ENCODE measurements at places on chromosomes 12 and 14. TPM values are rescaled to one million over a fixed set of nuclear protein-coding genes. Genes with fewer than 3 reads are reported as not detected.

Gene MEG3
- total RNA-seq: 164 TPM

Gene ACOT6
- not detected for total RNA-seq

Gene MUCL1
- total RNA-seq: not detected

Gene ORAI1
- total RNA-seq: 14.4 TPM

Gene ANO4
- 1.3 TPM for total RNA-seq
